ENCODE measurements at places on chromosomes 3 and 15. TPM values are rescaled to one million over a fixed set of nuclear protein-coding genes. Genes with fewer than 3 reads are reported as not detected.
A peak's percentile ranks its signal among the peaks of the same experiment; 100 is the strongest.

DNA sequence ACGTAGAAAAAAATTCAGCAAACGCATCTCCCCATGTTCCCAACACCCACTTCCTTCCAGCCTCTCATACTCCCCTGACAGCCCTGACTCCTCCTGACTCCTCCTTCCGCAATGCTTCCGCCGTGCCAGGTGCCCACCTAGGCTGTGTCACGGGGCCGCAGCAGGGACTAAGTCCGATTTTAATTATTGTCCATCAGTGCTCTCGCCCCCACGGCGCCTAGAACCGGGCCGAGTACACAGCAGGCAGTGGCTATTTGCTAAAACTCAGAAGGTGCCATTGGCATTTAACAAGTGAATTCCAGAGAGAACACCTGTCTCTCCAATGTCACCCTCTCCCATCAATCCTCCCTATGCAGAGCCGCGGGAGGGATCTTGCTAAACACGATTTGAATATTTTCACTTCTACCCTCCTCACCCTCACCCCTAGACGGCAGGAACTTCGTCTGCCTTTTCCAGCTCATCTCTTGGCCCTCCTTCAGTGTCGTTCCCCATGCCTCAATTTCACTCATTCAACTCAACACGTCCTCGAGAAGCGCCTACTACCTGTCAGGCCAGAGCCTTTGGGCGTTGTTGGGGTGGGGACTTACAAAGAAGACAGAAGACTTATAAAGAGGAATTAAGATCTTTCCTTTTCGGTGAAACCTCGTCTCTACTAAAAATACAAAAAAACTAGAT lies 11.5 kb upstream of the SHF start:
- peaks cover 4% of the 10 kb centered on the region for H3K4me1 ChIP-seq
- DNase-seq, result no peak
- no peaks in the 10 kb centered on the region for H3K27me3 ChIP-seq

GOLGA8B gene
- polyA plus RNA-seq, result 96.6 TPM

- H3K27me3 ChIP-seq, result no peaks in the 10 kb centered on the region
- H3K36me3 ChIP-seq, result no peaks in the 10 kb centered on the region
- no peak for DNase-seq
Measured at GRCh38 chr3:81829937-81830336, 68.5 kb upstream of the GBE1 start.

GRCh38 chr3:132549890-132550578 lies 47.0 kb upstream of the ACKR4 start:
- H3K4me3 ChIP-seq, result no peak overlapping the region
- no peak for DNase-seq
- H3K36me3 ChIP-seq, result no peaks in the 10 kb centered on the region
- H3K4me1 ChIP-seq, result no peaks in the 10 kb centered on the region

DNA sequence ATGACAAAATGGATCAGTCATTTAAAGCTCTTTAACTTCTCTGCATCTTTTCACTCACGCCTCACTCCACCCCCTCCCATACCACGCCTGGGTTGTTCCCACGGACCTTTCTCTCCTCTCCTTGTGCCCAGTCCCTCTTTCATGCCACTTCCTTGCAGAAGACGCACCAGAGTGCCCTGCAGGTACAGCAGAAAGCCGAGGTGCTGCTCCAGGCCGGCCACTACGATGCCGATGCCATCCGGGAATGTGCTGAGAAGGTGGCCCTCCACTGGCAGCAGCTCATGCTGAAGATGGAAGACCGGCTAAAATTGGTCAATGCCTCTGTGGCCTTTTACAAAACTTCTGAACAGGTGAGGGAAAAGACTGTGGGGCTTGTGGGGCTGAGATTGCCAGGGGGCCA lies 296.1 kb upstream of the UMPS start:
- H3K4me3 ChIP-seq, result no peak overlapping the region
- no peak overlapping the region for H3K27ac ChIP-seq
- no peak for DNase-seq
- H3K36me3 ChIP-seq, result peaks cover 41% of the 10 kb centered on the region
- no peaks in the 10 kb centered on the region for H3K4me1 ChIP-seq

MNS1 gene
- 0.42 TPM for polyA plus RNA-seq

DNA sequence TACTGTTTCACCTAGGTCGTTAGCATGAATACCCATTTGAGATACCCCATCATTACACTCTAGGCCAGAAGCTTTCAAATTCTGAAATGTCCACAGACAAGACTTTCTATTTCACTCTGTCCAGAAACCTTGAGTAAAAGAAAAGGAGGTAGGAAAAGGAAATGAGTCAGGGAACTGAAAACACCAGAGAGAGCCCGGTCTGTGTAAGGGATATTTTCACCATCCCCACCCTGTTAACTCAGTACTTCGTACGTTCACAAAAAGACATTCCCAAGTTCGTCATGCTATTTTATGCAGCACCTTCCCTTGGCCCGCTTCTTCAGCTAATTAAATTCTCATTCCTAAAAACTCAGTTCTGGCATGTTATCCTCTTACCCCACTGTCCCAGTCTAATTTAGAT lies 89.4 kb upstream of the SOX2 start:
- no peak overlapping the region for H3K4me3 ChIP-seq
- no peaks in the 10 kb centered on the region for H3K36me3 ChIP-seq
- no peak for DNase-seq
- peak overlapping the region; percentile 23 for H3K27ac ChIP-seq
- H3K4me1 ChIP-seq, result peaks cover 14% of the 10 kb centered on the region

DNA sequence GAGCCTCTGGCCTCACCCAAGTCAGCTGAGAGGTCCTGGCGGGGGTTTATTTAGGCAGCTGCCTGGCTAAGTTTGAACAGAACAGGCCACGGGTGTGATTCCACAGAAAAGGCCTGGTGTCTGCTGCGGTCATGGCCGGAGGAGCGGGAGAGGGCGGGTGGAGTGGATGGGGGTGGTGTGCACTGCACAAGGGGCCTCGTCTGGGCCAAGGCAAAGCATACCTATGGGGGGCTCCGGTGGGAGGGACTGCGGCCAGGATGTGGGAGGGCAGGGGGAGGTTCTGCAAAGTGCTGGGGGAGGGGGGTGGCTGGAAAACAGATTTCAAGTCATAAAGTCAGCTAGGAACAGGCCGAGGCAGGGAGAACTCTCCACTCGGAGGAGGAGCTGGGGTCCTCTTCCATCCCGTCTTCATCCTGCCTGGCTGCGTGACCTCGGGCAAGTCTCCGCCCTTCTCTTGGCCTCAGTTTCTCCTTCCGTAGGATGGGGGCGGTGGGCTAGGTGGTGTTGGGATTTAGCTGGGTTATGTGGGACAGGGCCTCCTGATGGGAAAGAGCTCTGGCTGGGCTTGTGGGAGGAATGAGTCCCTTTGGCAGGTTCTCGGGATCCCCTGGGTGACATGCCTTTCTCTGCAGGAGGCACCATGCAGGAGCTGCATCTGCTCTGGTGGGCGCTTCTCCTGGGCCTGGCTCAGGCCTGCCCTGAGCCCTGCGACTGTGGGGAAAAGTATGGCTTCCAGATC lies 878 bp downstream of the ISLR start:
- peak; percentile 63 for DNase-seq
- no peak overlapping the region for H3K4me3 ChIP-seq
- H3K27ac ChIP-seq, result peak overlapping the region; percentile 86
- H3K27me3 ChIP-seq, result no peaks in the 10 kb centered on the region
- peaks cover 72% of the 10 kb centered on the region for H3K4me1 ChIP-seq

GRCh38 chr3:34175636-34176176 lies 377.3 kb downstream of the PDCD6IP start:
- no peak overlapping the region for H3K4me3 ChIP-seq
- H3K36me3 ChIP-seq, result no peaks in the 10 kb centered on the region
- H3K27ac ChIP-seq, result no peak overlapping the region

DNA sequence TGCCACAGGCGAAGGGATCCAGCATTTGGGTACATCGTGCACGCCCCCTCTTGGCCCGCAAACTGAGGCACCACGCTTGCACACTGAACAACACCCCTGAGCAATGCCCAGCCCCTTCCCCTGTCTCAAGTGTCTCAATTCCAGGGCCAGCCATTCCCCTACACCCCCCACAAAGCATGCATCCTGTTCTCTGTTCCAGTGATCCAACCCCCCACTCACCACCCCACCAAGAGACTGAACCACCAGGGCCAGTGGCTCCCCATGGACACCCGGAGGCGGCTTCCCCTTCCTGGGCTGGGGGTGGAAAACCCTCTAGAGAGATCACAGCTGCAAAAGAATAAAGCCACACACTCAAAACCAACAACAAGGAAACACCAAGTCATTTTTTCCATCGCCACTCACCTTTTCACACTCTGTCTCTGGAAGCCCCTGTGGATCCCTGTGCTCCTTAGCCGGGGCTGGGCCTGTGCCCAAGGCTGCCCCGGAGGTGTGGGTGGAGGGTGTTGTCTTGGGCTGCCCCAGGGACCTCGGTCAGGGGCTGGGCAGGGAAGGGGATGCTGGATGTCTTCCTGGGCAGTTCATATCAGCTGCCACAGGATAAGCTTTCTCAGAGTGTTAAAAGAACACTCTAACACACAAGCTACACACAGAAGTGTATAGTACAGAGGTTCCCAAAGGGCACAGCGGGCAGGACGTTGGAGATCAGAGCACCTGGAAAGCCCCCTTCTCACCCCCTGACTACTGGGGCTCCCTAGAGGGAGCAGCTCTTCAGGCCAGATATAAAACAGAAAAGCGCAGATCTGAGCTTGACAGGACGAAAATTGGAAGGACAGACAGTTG lies 92.5 kb downstream of the CHSY1 start:
- H3K27ac ChIP-seq, result peak overlapping the region; percentile 4
- H3K4me3 ChIP-seq, result no peak overlapping the region
- DNase-seq, result no peak
- H3K36me3 ChIP-seq, result no peaks in the 10 kb centered on the region
- H3K27me3 ChIP-seq, result no peaks in the 10 kb centered on the region

DNA sequence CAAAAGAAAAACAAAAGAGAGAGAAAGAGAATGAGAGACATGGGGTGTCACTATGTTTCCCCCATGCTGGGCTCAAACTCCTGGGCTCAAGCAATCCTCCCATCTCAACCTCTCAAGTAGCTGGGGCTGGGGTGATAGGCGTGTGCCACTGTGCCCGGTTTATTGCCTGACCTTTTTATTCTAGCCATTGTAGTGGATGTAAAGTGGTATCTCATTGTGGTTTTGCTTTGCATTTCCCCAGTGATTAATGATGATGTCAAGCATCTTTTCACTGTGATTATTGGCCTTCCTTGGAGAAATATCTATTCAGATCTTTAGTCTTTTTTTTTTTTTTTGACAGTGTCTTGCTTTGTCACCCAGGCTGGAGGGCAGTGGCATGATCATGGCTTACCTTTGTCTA lies 37.7 kb upstream of the GK5 start:
- H3K27ac ChIP-seq, result no peak overlapping the region
- no peak for DNase-seq
- no peaks in the 10 kb centered on the region for H3K4me1 ChIP-seq

DNA sequence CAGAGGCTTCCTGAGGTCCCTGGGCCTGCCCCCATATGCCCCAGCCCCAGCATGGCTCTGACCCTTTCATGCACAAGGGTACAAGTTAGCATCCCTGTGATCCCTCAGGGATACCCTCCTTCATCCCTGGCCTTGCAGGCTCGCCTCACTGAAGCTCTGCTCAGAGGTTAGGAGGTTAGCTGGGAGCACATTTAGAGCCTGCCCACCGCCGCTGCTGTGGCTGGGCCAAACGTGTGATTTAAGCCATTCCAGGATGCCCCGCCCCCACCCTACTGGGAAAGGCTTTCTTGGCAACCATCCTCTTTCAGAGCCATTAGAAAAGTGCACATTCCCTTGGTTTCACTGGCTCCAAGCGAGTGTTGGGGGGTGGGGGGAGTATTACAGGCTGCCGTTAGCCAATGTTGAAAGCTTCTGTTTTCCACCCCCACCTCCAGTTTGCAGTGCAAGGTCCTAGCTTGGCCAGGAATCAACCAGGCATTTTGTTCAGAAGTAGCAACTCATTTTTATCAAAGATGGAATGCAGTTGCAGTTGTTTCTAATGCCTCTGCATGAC lies 6.3 kb upstream of the HES1 start:
- no peak overlapping the region for H3K27ac ChIP-seq
- H3K4me3 ChIP-seq, result no peak overlapping the region
- no peaks in the 10 kb centered on the region for H3K36me3 ChIP-seq
- no peaks in the 10 kb centered on the region for H3K27me3 ChIP-seq
- peaks cover 23% of the 10 kb centered on the region for H3K4me1 ChIP-seq

DNA sequence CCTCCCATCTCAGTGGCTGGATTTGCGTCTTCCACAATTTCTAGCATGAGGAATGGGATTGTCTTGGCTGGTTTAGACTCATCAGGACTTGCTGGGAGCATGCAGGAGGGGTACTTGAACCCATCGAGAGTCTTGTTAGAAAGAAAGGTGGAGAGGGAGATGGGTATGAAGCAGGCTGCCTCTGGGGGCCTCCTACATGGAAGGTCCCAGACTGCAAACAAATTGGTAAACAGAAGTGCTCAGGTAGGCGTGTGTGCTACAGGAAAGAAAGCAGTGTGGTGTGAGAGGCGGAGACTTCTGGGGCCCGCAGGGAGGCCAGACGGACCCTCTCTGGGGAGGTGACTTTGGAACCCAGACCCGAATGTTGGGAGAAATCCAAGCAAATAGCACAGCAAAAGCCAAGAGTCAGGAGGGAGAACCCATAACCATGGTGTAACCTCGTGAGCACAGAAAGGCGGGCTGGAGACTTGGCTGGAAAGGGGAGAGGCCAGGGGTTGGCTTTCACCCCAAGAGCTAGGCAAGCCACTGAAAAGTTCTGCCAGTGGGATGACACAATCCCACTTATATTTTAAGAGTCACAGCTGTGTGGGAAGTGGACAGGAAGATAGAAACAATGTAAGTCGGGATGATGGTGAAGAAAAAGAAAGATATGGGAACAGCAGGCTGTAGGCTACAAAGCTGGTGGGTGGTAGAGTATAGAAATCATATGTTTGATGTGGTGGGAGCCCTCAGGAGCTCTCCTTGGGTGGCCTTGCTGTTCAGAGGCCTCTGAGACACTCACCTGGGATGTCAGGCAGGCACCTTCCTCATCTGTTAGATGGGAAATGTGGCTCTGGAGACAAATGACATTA lies 130.1 kb upstream of the PRR20G start:
- H3K27me3 ChIP-seq, result peaks cover 20% of the 10 kb centered on the region
- no peak overlapping the region for H3K27ac ChIP-seq
- no peaks in the 10 kb centered on the region for H3K36me3 ChIP-seq

DNA sequence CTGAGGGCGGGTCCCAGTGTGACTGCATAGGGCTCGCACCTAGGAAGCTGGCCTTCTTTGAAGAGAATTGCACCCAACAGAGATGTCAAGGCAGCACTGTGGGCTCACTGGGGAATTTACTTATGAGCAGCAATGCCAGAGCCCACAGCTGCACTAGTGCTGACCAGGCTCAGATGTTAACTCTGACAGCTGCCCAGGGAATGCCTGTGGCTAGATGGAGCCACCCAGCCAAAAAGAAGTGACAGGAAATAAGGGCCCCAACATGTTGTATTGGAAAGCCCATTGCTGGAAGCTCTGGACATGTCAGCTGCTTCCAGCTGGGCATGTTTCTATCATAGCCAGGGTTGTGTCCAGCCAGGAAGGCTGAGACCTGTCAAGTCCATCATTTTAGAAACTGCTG lies 90.9 kb upstream of the ZNF280D start:
- H3K27me3 ChIP-seq, result no peaks in the 10 kb centered on the region
- no peak overlapping the region for H3K27ac ChIP-seq
- DNase-seq, result no peak
- H3K4me1 ChIP-seq, result peaks cover 10% of the 10 kb centered on the region

SYNPR gene
- polyA plus RNA-seq, result not detected

- no peak for DNase-seq
- H3K4me3 ChIP-seq, result no peak overlapping the region
- H3K27ac ChIP-seq, result no peak overlapping the region
- H3K36me3 ChIP-seq, result no peaks in the 10 kb centered on the region
Measured at GRCh38 chr3:174169736-174170135, 689.4 kb upstream of the NAALADL2 start.

ANKRD34C gene
- not detected for polyA plus RNA-seq

Measured in SK-N-SH (cell line).